Uterine smooth muscle cell (primary cell): ENCODE measurements at places on chromosomes 16 and 17. TPM values are rescaled to one million over a fixed set of nuclear protein-coding genes. Genes with fewer than 3 reads are reported as not detected.

The ABCC12 gene
- total RNA-seq: under 0.01 TPM in 1 of 2 replicates, not detected in the other

The TBC1D16 gene
- total RNA-seq: 23.8 and 47.5 TPM in 2 replicates

The CNGB1 gene
- not detected in 2 replicates for total RNA-seq

The TVP23C gene
- 24.2 and 47.6 TPM in 2 replicates for total RNA-seq

The ZSCAN10 gene
- not detected in 2 replicates for total RNA-seq

The WNK4 gene
- 2.9 and 4.3 TPM in 2 replicates for total RNA-seq

The CD300LG gene
- total RNA-seq: not detected in 2 replicates
